Stimulated activated CD4-positive, alpha-beta T cell treated with anti-CD3 and anti-CD28 coated beads, Interleukin-2, amount 100 ng/mL, for 4 hours (primary cell): ENCODE measurements at places on chromosomes 12 and 14.

DNA sequence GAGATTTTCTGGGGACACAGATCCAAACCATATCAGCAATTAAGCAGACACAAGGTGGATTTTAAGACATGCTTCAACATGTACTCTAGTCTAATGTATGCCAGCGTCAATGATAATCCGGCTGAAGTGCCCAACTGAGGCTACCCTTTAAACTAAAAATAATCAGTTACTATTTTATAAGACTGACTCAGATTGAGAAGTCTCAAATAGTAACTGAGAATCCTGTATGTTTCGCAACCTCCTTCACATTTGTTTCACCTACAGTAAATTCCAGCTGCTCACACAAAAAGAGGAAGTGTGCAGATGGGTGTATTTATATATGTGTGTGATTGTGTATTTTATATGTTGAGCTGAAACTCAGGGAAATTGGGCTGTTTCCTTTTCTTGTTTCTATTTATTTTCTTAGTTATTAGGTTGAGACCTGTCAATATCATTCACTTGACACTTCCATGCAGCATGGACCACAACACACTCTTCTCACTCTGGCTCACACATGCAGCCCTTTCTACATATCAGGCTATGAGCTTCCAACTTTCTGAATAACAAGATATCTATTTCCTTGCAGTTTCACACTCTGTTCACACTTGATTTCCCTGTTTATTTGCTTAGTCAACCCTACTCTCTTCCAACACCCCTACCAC, 1224.9 kb upstream of the TMEM132C start:
- no peak for DNase-seq

DNA sequence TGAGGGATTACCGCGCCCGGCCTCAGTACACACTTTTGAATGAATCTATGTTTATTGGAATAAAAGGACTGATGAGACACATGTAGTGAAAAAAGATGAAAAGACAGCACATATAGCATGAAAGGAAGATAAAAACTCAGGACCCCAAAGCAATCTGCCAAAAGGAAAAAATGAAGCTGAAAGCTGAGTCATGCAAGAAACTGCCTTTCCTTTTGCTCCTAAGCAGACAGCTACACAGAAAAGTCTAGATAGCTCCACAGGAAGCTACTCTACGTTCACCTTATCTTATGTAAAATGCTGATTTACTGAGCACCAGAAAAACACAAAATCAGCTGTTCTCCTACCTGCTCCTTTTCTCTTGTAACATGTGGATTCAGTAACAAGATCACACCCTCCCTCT, 128.4 kb downstream of the NTF3 start:
- no peak for DNase-seq

DNA sequence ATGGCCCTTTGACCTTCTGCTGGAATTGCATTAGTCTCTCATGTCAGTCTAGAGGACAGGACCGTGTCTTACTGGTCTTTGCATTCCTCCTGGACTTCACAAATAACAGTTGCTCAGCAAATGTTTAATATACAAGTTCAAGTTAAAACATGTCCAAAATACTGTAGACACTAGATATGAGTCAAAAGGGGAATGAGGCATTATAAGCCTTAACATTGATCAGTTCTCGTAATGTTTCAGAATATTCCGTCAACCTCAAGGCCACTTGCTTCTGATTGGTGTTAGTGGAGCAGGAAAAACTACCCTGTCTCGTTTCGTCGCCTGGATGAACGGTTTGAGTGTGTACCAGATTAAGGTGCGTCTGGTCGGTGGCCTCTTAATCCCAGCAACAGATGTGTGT, 59.9 kb downstream of the HSP90AA1 start:
- DNase-seq, result no peak

DNA sequence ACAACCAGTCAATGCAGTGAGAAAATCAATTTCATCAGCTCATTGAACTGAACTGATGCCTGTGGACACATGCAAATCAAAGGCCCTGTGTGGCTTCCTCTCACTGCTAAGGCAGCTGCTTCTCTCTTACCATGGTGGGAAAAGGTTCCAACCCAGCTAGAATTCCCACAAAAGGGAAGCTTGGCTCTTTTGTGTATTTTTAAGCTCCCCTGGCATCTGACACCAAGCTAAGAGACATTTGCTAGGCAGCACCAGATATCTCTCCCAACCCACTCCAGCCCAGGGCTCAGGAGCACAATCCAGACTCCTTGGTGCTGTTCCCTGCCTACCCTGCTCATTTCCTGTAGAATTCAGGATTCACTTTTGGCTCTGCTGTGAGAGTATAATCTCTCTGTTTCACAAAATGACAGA, 129.6 kb downstream of the GXYLT1 start:
- no peak for DNase-seq

DNA sequence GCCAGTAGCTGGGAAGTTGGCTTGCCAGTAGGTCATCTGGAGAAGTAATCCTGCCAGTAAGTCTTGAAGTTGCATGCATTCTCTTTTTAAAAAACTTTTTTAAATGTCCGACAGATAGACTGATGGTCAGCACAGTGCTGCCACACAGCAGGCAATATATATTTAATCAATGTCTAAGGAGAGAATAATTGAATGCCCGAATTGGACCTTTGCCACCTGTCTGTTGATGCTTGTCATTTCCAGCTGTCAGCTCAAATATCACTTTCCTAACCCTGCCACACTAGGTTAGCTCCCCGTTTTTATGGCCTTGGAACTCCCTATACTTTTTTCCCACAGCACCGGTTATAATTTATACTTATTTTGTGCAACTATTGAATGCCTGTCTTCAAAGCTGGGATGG, 2.1 kb upstream of the SLC15A4 start:
- DNase-seq, result no peak

- no peak for DNase-seq
Observed at GRCh38 chr14:85254711-85255110, 275.2 kb upstream of the FLRT2 start.

DNA sequence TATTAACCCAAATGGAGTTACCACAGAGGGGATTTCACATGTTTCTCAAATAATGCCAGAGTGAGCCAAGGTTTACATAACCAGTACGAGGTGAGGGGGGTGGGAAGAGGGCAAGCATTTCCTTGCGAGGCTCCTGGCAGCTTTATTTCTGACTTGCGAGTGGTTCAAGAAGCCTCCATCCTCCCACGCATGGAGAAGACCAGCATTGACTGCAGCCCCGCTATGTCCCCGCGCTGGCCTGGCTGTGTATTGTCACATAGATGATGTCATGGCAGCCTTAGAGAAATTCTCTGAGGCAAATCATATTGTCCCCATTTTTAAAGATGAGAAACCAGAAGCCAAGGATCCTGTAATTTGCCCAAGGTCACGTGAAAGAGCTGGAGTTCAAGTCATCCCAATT, 188.2 kb downstream of the CACNA1C start:
- no peak for DNase-seq

GRCh38 chr12:1531153-1531653, 63.2 kb downstream of the FBXL14 start:
- DNase-seq, result no peak

DNA sequence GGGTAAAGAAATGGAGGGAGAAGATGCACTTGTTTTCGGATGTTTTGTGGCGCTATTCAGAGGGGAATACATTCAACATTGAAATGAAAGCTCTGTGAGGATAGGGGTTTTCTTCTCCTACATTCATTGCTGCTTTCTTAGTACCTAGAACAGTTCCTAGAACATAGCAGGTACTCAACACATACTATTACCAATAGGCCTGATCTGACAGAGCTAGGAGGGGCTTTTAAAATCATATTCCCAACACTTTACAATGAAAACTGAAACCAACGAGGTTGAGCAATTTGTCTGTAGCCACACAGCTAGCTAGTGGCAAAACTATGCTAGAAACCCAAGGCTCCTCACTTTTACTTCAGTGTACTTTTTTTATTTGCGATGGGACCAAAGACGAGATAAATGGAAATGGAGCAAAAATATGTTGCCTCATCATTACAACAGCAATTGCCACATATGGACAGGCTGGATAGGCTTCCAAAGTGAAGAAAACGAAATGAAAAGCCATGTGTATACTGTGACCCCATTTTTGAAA, 23.1 kb upstream of the IL22 start:
- DNase-seq, result no peak

DNA sequence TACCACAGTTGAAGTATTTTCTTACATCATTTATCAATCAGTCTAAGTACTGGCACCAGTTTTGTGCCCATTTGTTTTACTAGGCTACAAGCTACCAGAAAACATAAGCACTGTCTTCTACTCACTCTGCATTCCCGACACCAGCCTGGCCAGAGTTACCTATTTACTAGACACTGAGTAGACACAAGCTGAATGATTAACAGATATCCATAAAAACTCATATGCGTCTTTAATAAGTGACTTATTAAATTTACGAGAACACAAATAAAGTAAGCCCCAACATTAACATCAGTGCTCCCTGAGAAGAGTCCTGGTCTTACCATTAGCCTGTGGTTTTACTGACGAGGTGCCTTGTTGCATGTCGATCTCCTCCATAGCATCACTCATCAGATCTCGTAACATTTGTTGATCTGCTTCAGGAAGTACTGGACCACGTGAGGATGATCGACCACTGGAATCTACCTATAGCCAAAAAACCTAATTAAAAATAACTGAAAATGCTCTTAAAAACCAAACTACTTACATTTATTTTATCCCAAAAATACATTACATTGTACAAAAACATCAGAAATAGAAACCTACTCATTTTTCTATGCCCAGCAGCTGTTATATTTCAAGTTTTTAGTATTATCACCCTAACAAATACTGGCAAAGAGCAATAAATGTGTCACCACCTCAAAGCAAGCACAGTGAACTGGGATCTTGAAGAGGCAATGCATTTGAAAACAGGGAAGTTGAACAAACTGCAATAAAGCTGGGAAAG, 53.3 kb downstream of the BDKRB1 start:
- no peak for DNase-seq

DNA sequence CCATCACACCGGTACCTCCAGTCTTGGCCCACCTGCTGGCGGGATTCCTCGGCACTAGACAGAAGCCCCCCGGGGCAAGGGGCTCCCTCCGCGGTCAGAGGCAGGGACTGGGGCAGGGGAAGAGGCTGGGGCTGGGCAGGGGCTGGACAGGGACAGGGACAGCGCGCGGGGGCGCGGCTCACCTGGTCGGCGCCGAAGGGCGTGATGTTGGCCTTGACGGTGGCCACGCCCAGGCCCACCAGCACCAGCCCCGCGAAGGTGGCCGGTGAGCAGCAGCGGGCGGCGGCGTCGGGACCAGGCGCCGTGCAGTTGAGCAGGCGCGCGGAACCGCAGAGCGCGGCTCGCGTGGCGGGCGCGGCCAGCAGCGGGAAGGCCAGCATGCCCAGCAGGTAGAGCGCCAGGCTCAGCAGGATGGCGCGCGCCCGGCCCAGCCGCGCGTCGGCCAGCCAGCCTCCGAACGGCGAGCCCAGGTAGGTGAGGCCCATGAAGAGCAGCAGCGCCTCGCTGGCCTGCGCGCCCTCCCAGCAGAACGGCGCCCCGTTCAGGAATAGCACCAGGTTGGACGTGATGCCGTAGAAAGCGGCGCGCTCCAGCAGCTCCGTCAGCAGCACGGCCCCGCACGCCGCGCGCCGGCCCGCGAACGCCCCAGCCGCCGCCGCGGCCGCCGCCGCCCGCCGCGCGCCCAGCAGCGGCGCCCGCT, 392 bp downstream of the SLC15A4 start:
- DNase-seq, result no peak

DNA sequence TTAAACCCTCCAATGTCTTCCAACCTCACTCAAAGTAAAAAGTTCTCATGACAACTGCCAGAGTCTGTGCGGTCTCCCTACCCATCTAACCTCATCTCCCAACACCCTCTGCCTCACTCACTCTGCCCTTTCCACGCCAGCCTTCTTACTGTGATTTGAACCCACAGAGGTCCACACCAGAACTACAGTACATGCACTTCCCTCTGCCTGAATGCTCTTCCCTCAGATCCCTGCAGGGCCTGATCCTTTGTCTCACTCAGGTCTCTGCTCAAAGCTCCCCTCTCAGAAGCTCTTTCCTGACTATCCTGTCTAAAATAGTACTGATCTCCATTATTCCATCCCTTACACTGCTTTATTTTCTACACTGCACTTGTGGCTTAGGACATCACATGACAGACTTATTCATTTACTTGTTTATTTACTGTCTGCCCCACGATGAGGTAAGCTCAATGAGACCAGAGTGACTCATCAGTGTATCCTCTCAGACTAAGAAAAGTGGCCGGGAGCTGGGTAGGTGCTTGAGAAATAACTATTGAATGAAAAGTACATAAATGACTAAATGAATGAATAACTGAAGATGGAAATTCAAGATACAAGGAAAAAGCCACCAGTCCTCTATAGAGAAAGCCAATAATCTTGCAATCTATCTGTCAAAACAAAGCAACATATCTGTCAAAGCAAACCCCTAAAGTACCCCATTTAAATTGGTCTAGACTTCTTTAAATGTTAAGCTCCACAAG, 17.1 kb downstream of the POMT2 start:
- DNase-seq, result no peak

DNA sequence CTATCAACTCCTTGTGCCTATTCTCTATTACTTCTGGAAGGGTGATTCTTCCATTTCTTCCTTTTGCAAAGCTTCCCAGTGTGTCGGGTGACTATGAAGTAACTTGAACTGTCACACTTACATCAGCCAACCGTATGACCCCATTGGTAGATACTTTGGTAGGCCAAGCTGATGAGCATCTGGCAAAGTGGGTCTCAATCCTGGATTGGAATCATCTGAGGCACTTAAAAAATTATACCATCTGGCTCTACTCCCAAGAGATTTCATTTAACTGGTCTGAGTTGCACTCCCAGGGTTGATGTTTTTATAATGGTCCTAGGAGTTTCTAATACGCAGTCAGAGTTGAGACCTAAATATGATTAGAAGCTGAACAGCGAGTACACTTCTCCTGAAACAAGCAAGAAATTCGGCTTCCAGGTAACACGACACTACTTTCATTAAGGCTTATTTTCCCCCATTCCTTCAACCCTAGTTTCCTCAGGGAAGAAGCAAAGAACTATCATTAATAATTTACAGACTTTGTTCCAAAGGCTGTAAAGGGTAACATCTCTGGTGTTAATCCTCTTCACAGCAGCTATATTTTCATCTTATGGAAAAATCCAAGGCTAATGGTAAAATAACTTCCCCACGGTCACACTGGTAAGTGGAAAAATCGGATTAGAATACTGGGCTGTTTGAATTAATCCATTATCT, 76.8 kb downstream of the PDE6H start:
- no peak for DNase-seq

GRCh38 chr12:41436076-41436475, 248.0 kb downstream of the PDZRN4 start:
- DNase-seq, result no peak
